Stimulated activated CD8-positive, alpha-beta memory T cell treated with anti-CD3 and anti-CD28 coated beads, Interleukin-7, amount 100 ng/mL, for 1 hour (primary cell): ENCODE measurements at places on chromosomes 4 and X.

DNA sequence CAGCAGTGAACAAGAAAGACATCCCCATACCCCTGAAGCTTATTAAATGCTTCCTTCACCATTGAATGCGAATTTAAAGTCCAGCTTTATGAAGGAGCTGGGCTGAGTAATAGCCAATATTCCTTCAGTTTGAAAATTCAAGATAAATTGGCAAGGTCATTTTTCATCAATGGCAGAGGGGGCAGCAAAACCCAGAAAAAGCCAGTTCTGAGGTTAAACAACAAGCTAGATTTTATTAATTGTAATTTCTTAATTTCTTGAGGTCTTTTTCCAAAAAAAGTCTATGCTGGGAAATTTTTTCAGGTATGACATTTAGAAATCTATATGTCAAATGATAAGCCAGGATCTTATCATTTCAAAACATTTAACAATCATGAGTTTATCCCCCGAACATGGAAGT is 808.9 kb downstream of the RPA4 start:
- DNase-seq: no peak

GRCh38 chrX:118644378-118644777 is 83.0 kb upstream of the IL13RA1 start:
- no peak for DNase-seq

- DNase-seq: no peak
Observed at GRCh38 chrX:55004231-55004630, 4.1 kb downstream of the APEX2 start.

DNA sequence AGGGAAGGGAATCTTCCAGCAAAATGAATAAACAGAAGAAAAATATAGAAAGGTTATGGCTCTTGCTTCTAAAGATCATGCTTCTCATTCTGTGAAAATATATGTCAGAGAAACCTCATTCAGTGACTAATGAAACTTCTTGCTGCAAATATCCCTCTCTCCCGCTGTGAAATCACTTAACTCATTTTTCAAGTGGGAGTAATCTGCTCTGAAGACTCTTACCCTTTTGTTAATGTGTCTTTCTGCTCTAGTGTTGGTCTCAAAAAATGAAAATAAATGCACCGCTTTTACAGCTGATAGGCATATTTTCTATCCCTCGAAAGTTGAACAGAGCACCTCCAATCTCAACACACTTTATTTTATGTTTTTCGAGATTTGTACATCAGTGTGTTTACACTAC is 252.3 kb downstream of the NLGN4X start:
- DNase-seq: no peak

- no peak for DNase-seq
Observed at GRCh38 chr4:44651425-44651824, at the start of gene YIPF7. Gene YIPF7 (minus strand): TSS chr4:44651625. CDS start chr4:44650100, 1,525 bp downstream.

GRCh38 chr4:158067646-158068045 is 105.2 kb downstream of the GASK1B start:
- DNase-seq: no peak

GRCh38 chr4:139852612-139853269 is 187.1 kb downstream of the MGST2 start:
- DNase-seq: no peak

DNA sequence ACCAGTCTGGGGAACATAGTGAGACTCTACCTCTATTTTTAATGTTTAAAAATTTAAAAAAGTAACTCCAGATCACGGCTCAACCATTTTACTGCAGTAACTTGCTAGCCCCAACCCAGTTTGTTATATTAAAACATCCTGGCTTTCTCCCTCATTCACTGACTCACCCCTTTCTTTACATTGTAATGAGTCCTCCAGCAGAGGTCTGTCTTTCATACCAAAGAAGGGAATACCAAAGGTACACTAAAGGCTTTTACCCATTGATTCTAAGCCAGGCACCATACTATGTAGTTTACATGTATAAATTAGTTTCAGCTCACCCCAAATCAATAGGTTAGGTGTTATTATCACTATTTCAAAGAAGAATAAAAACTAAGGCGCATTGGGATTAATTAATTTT is 286.9 kb downstream of the PACRGL start:
- no peak for DNase-seq

DNA sequence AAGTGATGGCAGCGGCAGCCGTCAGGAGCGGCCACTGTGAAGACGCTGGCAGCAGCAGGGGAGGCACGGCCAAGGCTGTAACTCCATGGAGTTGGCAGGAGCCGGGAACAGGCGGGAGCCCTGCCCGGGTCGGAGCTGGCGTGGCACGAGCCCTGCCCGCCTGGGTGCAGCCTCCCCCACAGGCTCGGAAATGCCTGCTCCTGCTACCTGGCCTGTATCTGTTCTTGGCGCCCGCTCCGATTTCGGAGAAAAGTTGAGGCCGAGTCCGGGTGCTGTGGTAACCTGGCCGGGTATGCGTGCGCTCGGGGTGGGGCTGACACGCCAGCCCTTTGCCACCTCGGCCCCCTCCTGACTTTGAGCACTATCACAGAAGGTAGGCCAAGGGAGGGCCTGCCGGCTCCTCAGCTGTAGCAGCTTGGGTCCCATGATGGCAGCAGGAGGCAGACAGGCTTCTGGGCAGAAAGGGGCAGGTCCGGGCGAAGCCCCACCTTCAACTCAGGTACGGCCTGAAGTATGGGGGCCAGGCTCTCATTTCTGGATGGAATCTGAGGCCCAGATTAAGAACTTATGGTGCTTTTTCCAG is 51.2 kb upstream of the SHISA3 start:
- DNase-seq: no peak

DNA sequence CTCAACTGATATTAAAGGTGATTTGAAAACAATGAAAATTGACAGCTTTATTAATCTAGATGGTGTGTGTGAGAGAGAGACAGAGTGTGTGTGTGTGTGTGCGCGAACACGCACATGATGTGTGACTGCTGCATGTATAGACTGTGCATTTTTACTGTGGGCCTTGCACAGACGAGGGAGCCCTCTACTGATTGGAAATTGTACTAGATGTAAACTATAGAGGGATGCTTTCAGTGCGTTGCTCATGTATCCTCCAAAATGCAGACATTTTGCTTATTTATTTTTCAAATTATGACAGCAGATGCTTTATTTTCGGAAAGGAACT is 168.4 kb upstream of the GK2 start:
- no peak for DNase-seq

- DNase-seq: no peak
Observed at GRCh38 chr4:2927016-2927695, 36.0 kb downstream of the NOP14 start.

DNA sequence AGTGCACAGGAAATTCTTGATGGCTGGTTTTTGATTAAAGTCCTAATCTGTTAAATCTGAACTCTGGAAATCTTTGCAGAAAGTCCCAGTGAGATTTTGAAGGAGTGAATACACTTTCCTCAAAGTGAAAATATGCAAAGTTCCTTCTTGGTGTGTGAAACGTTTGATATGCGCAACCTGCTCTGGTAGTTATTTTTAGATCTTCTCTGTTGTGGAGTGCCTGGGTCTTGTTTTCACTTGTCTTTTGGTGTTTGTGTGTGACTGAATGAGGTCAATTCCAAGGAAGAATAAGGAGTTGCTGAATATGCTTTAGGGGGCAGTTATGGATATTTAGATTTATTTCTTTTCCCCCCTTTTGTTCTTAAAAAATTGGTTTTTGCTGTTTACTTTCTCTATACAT is 41.7 kb downstream of the SCML1 start:
- DNase-seq: no peak

DNA sequence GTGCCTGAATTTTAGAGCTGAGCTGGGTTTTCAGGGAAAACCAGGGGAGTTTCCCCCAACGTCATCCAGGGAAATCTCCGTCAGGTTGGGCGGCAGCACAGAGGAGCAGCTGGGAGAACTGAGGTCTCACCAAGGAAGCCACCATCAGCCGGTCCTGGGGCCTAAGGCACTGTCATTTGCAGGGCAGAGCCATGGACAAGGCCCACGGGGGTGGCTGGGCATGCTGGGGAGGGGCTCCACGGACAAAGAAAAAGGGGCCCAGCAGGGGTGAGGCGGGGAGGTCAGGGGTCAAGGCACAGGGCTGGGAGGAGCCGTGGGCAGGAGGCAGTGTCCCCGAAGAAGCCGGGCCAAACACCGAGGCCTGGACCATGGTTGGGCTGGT is 109.8 kb downstream of the HMX1 start:
- DNase-seq: no peak

GRCh38 chr4:25029479-25030276 is 1.1 kb downstream of the LGI2 start:
- no peak for DNase-seq

DNA sequence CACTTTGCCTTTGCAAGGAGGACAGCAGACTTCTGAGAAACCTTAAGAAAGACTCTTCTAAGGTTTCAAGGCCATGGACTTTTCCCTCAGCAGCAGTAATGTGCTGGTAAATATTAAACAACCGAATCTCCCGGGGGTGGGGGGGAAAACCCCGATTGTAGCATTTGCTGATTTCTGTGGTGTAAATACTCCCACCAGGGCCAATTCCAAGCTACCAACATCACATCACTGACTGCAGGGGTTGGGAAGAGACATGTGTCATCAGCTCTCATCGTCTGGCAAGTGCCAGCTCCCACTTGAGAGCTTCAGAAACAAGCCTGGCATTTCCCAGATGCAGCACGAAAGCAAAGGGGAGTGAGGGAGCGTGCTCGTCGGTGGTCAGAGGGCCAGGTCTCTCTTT is 101.2 kb downstream of the BCOR start:
- no peak for DNase-seq

DNA sequence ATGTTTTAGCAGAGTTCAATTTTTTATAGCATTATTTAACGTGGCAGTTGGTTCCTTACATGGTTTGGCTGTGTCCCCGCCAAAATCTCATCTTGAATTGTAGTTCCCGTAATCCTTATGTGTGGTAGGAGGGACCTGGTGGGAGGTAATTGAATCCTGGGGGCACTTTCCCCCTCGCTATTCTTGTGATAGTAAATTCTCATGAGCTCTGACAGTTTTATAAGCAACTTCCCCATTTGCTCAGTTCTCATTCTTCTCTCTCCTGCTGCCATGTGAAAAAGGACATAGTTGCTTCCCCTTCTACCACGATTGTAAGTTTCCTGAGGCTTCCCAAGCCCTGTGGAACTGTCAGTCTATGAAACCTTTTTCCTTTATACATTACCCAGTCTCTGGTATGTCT is 329.5 kb downstream of the GRIA2 start:
- DNase-seq: no peak

- no peak for DNase-seq
Observed at GRCh38 chrX:136608295-136608933, 39.5 kb upstream of the CD40LG start.

DNA sequence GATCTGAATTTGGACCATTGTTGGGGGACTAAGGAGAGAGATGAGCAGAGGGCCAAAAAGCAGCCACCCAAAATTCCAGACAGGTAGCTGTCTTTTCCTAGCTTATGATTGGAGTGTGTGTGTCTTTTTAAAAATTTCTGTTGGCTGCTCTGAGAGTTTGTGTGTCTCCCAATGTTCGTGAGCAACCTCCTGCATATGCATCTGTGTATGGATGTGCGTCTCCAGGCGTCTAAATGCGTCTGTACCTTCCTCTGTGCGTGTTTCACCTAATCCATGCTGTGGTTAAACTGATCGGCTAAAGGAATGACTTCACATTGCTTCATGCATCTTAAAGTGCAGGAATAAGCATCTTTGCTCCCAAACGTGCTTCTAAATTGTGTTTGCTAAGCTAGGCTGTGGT is 65.5 kb upstream of the LAS1L start:
- no peak for DNase-seq

GRCh38 chr4:13168326-13168725 is 315.8 kb downstream of the RAB28 start:
- DNase-seq: no peak

GRCh38 chrX:108439426-108439942 is at the start of gene COL4A5:
Gene COL4A5 (plus strand): TSS chrX:108439838. CDS start chrX:108440126, 288 bp downstream.
- no peak for DNase-seq

DNA sequence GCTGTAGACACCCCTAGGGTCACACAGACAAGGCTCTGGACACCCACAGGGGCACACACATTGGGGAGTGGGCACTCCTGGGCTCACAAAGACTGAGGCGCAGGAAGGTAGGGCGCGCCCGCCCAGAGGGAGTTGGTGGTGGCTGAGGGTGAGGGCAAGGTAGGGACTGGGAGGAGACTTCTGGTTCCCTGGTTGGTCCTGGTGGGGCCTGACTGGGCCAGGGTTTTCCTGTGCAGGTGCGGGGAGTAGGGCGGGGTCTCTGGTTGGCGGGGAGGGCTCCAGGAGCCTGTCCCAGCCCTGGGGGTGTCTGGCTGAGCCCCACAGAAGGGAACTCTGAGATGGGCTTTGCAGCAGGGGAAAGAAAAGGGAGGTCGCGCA is 6.7 kb upstream of the WAS start:
- DNase-seq: no peak

GRCh38 chrX:39716401-39716800 is 381.4 kb downstream of the BCOR start:
- DNase-seq: no peak

- no peak for DNase-seq
Observed at GRCh38 chr4:576991-577498, 950 bp upstream of the TMEM271 start.

GRCh38 chr4:8835521-8836365 is 35.9 kb downstream of the HMX1 start:
- no peak for DNase-seq

- no peak for DNase-seq
Observed at GRCh38 chrX:21840193-21840545, 752 bp downstream of the MBTPS2 start.

- DNase-seq: no peak
Observed at GRCh38 chr4:180203349-180203748, 2039.9 kb upstream of the TENM3 start.

- no peak for DNase-seq
Observed at GRCh38 chr4:80221161-80221560, 23.9 kb downstream of the PRDM8 start.

DNA sequence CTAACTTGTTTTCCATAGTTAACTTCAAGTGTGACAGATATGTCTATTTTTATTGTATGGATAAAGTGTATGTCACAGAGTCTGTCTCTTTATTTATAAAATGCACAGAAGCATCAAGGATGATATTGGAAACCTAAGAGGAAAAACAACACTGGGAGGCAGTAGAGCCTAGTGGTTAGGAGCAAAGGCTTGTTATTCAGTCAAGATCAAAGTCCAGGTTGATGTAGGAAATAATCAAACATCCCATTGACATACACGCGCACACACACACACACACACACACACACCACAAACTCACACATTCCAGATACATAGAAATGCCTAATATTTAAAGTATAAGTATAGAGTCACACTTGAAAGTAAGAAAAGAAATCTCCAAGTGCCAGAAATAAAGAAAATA is 206.8 kb downstream of the CHRDL1 start:
- DNase-seq: no peak

DNA sequence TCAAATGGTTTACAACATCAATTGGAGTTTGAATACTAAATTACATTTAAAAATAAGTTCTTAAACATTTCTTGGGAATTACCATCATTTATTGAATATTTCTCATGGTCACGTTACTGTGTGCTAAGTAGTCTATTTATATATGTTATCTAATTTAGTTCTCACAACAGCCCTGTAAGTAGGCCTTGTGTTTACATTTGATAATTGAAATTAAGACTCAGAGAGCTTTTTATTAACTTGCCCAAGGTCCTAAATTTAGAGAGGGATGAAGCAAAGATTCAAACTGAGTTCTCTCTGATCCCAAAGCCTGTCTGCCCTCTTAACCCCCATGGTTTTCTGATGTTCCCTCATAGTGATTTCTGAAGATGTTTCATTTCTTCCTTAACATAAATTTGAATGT is 103.7 kb downstream of the CEP135 start:
- DNase-seq: no peak

- no peak for DNase-seq
Observed at GRCh38 chr4:24473309-24473721, 111.0 kb downstream of the DHX15 start.

GRCh38 chr4:111671756-111672155 is 473.5 kb upstream of the FAM241A start:
- DNase-seq: no peak
